ENCODE measurements at places on chromosomes 4 and X. TPM values are rescaled to one million over a fixed set of nuclear protein-coding genes. Genes with fewer than 3 reads are reported as not detected.

The SHISA3 gene
- 0.17 TPM for total RNA-seq

The HNRNPD gene
- total RNA-seq, result 61.2 TPM

The MAGEA1 gene
- not detected for total RNA-seq

The MFAP3L gene
- total RNA-seq, result 1.5 TPM

The COL25A1 gene
- total RNA-seq, result 0.17 TPM
